ENCODE measurements at places on chromosomes 16 and 17.
A peak's percentile ranks its signal among the peaks of the same experiment; 100 is the strongest.

GRCh38 chr16:1779741-1780676 is 2.4 kb downstream of the SPSB3 start:
- no peak for DNase-seq

GRCh38 chr16:4970010-4970409 is 11.9 kb downstream of the SEC14L5 start:
- DNase-seq: no peak

DNA sequence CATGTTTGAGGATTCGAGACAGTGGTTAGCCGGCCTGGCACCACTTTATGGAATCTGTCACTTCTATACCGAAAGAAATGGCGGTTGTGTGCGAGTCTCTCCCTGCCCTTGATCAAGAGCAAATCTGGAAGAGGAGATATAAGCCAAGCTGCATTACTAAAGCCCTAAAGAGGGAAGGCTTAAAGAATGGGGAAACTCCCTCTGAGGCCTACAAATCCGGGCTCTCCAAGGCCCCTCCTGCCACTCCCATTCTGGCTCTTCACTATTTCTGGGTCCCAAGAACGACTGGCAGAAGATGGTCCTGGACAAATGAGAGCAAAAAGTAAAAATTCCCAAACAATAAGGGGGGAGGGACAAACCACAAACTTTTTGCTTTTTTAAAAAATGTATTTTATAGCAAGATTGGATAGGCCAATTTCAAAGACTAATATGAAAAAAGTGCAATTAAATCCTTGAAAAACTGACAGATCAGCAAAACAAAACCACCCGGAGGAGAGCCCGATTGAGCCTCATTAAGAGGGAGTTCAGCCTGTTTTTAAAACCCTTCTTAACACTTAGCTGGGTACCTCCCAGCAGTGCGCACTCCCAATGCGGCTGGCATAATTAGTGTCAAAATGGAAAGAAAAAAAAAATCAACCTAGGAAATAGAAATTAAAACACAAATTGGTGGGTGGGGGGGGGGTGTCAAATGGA is 193.5 kb downstream of the ZFHX3 start:
- no peak for DNase-seq

DNA sequence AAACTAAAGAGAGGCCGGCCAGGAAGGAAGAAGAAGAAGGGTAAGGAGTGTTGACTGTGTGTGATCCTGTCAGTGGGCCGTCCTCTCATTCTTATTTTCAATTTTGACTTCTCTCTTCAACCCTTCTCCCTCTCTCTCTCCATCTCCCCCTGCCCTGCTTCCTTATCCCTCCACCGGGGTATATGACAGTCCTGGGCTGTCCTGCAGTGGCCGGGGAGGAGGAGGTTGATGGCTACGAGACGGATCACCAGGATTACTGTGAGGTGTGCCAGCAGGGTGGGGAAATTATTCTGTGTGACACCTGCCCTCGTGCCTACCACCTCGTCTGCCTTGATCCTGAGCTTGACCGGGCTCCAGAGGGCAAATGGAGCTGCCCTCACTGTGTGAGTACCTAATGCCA is 5.6 kb downstream of the CHD3 start:
- DNase-seq: no peak

- DNase-seq: peak; percentile 58
These were observed 647.7 kb upstream of the SOX9 start for GRCh38 chr17:71472809-71473789.

DNA sequence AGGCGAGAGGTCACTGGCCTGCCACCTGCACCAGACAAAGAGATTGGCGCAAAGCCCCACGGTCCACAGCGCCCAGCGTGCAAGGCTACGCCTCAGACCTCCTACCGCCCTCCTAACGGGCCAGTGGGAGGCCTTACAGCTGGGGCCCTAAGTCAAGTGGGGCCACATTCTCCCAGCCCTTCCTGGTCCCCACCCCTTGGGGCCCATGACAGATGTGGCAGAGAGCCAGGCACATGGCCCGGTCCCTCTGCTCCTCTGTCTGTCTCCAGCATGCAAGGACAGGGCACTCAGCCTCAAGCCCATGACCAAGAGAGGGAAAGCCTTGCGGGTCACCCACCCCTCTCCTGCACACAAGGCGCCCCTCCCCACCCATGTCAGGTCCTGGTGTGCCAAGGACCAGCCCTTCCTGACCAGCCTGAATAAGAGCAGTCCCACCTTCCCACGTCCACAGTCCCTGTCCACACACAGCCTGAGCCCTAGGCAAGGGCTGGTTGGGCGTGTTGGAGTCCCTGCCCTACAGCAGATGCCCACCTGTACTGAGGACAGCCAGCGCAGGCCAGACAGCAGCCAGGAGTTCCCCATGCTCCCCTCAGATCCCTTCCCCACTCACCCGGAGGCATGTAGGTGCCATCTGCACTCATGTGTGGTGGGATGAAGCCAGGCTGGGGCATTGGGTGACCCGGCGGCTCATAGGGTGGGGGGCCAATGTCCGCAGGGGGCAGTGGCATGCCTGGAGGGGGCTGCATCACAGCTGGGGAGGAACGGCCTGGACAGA is 25.3 kb downstream of the CDIP1 start:
- DNase-seq: no peak

DNA sequence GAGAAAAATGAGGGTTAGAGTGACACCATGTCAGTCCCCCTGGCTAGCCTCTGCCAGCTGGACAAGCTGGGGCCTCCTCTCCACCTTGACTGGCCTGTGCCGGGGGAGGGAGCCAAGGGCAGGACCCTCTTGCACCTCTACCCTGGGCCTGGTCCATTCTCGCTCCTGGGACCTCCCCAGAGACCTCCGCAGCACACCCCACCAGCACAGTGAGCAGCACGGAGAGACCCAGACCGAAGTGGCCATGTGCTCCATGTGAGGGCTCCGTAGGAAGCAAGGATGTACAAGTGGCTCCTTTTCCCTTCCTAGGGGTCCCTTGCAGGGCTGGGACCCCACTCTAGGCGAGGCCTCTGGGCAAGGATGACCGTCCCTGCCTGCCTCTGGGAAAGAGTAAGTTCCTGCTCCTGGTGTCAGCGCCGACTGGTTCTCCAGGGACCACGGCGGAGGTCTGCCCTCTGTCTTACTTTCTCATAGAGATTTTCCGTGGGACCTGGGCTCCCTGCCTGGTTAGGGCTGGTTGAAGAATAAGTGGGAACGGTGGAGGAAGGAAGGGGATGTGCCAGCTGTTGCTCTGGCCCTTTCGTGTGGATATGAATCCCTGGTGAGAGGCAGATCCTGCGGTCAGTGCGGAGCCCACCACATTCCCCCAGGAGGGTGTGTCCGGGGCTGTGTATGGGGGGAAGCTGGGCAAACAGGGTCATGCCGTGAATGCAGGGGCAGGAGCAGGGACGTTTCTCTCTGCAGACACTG is 124.2 kb downstream of the METRNL start:
- DNase-seq: no peak

DNA sequence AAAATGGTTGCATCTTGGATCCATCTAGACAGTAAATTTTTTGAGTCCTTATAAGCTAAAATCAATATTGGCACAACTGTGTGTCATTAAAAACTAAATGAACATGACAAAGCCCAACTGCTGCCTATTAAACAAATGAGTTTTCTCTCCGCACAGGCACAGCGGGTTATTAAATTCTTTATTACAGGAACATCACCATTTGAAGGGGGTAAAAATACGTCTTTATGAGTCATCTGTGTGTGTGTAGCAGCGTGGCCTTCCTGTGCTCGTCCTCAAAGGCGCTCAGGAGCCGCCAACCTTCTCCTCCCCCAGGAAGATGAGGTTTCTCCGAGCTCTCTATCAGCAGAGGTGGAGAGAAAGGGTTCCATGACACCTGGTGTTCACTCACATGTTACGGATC is 62.6 kb upstream of the SDK2 start:
- DNase-seq: no peak

DNA sequence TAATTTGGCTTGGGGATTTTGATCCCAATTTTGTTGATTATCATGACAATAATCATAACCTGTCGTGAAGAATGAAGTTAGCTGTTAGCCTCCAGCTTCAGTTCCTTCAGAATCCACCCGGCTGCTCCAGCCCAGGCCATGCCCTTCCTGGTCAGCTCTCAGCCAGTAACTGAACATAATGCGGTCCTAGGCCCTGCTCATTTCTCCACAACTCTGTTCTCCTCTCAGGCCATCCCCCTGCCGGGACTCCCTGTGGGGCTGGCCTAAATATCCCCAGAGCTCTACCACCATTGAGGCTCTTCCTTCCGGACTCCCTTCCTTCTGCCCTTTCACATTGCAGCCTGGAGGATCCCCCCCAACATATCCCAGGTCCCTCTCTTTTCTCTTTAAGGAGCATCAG is 833.4 kb upstream of the GOT2 start:
- DNase-seq: no peak

DNA sequence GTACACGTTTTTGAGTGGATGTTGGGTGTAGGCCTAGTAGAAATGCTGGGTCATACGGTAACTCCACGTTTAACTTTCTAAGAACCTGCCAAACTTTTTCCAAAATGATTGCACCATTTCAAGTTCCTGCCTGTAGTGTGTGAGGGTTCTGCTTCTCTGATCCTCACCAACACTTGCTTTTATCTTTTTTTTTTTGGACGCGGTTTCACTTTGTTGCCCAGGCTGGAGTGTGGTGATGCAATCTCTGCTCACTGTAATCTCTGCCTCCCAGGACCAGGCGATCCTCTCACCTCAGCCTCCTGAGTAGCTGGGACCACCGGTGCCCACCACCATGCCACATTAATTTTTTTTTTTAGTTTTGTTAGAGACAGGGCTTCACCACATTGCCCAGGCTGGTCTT is 23.5 kb downstream of the ZNF750 start:
- DNase-seq: no peak

DNA sequence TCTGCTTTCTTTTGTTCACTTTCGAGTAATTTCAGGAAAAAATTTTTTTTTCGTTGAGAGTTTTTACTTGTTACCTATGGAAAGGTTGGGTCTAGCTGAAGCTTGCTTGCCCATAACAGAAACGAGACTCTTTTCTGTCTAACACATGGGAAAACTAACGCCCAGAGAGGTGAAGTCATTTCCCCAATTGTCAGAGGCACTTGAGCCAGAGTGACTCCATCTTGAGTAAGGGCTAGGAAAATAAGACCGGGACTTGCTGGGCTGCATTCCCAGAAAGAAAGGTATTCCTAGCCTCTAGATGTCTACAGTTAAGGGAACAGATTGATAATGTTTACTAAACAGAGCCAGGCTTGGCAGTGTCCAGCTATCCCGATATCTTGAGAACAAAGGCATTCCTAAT is 26.8 kb downstream of the PRKCB start:
- DNase-seq: no peak

- no peak for DNase-seq
These were observed 426.1 kb upstream of the DYNLRB2 start for GRCh38 chr16:80114699-80115098.

GRCh38 chr16:85848986-85849385 is 49.5 kb downstream of the COX4I1 start:
- no peak for DNase-seq

GRCh38 chr17:20232611-20233010 is 223.5 kb downstream of the SPECC1 start:
- DNase-seq: no peak

GRCh38 chr17:33572615-33573014 is 279.5 kb upstream of the ASIC2 start:
- DNase-seq: no peak

- DNase-seq: no peak
These were observed 115.3 kb downstream of the CEP112 start for GRCh38 chr17:66076546-66077190.

DNA sequence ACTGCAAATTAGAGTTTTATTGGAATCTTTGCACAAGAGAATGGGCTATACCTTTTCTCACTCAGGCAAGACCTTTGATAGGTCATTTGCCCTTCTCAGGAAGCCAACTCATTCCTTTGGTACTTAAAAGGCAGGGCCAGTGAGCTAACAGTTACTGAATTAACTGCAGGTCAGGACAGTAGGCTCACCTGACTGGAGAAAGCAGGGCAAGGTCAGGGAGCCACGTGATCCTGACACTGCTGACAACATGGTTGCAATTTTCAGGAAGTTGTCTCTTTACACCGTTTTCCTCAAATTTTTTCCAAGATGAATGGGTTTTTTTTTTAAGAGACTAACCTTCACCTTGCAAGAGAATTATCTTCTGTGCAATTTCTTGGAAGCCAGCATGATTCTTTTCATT is 21.1 kb downstream of the CPSF4L start:
- DNase-seq: no peak

- DNase-seq: no peak
These were observed 8.0 kb upstream of the UNK start for GRCh38 chr17:75776386-75777295.

GRCh38 chr16:88059701-88060386 is 108.6 kb downstream of the BANP start:
- no peak for DNase-seq

DNA sequence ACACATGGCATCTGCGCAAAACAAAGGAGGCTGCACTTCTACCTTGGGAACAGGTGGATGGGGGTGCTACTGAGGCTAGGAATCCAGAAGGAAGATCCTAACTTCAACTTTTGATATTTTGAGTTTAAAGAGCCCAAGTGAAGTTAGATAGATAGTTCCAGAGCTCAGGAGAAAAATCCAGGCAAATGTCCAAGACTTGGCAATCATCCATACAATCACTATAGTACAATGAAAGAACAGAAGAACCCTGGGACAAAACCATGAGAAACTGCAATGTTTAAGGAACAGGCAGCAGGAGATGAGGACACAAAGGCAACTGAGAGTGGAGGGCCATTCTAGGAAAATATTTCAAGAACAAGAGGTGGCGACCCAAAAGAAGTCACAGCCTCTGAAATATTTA is 12.4 kb downstream of the CDYL2 start:
- DNase-seq: no peak

DNA sequence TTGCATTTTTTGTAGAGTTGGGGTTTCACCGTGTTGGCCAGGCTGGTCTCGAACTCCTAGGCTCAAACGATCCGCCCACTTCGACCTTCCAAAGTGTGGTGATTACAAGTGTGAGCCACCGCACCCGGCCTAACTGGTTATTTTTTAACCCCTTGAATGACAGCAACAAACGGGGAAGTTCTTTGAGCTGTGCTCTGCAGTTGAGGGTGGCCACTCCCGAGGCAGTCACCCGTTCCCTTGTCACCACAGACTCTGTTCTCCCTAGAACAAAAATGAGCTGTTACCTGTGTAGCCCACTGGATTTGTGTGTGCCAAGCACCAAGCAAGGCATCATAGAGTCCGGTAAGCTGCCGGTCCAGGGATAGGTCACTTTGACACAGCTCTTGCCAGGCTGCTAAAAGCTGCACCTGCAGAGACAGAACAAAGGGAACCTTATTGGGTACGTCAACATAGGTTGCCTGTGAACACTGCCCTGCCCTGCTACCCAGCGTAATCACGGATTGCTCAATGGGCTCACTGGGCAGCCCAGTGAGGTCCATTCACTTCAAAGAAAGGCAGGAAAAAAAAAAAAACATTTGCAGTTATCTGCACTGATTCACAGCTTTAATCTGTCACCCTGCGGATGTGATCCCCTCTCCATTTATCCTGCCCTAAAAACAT is 19.6 kb downstream of the COG7 start:
- no peak for DNase-seq

DNA sequence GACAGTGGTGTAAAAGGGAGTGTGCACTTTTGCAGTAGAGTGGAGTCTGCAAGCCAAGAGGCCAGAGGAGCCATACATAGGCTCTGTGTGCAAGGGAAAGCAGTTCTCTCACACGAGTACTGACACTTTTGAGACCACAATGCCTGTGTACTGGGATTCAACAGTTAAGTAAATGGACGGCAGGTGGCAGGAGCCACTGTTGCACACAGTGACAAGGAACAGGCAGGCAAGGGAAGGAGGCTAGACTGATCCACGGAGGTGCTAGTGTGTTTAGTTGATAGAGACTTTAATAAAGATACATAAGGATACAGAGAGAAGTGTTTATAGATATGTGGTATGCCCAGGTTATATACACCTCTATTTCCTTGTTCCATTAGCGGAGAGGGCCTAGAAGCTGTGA is 67.0 kb downstream of the MPRIP start:
- DNase-seq: no peak

GRCh38 chr16:1311738-1312466 is 2.5 kb downstream of the UBE2I start:
- DNase-seq: no peak
